ENCODE measurements at places on chromosomes 2 and 18.
A peak's percentile ranks its signal among the peaks of the same experiment; 100 is the strongest.

DNA sequence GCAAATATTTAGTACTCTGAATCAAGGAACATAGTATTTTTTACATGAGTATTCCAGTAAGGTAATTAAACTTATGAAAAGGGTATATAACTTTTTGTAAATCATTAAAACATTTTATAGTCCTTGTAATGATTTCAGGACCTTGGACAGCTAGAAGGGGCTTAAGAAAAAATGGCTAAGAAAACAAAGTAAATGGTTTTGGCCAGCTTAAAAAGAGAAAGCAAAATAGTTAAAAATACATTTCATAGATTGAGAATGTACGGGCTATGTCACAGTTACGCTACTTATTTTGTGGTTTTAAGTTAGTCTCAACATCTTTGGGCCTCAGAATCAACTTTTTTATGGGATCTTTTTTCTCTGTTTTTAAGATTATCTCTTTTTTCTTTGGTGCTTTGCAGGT lies 26.7 kb downstream of the POLI start:
- no peak for DNase-seq

DNA sequence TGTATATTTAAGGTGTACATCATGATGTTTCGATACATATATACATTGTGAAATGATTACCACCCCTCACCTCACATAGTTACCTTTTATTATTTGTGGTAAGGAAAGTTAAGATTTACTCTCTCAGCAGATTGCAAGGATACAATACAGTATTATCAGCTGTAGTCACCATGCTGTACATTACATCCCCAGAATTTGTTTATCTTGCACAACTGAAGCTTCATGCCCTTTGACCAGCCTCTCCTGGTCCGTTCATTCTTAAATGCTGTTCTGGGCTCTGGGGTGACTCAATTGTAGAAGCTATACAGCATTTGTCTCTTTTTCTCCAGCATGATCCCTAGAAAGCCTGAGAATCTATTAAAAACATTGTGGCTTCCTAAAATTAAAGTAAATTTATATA lies 90.8 kb downstream of the PTPRM start:
- no peak for DNase-seq

DNA sequence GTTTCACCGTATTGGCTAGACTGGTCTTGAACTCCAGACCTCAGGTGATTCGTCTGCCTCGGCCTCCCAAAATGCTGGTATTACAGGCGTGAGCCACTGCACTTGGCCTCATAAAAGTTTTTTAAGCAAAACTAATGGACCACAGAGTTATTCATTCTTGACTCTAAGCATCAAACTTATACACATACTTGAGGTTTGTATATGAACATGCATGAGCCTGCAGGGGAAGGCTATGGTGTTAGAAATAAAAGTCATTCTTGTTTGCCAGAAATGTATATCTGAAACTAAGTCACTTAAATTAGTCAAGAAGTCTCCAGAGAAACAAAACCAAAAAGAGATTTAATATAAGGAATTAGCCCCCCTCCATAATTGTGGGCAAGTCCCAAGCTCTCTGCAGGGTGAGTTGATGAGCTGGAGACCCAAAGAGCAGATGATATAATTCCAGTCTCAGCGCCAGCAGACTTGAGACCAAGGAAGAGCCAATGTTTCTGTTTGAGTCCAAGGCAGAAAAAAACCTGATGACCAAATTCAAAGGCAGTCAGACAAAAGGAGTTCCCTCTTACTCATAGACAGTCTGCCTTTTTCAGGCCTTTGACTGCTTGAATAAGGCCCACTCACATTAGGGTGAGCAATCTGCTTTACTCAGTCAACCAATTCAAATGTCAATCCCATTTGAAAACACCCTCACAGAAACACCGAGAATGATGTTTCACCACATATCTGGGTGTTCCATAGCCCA lies 69.0 kb upstream of the DSG1 start:
- no peak for DNase-seq

- DNase-seq, result no peak
Observed at GRCh38 chr2:1675633-1676032, 68.7 kb downstream of the PXDN start.

DNA sequence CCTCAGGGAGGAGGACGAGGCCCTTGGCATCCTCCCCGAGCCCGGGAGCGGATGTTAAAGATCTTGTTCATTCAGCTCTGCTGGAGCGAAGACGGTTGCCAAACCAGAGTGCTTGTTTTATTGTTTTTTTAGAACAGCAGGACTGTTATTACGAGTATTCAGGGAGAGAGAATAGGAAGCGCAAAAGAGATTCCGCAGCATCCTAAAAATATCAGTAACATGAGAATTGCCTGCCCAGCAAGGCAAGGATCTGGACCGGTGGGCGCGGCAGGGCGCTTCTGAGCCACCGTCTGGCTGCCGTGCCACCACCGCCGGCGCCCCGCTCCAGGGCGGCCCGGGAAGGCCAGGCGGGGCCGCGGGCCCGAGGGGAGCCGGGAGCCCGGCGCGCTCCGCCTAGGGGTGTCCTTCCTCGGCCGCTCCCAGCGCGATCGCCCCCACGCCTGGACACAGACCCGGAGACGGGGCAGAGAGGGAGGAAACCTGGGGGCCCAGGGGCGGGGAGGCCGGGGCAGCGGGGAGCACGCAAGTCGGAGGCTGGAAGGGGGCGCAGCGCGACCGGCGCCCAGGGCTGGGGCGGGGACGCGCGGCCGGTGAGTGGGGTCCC lies 843 bp downstream of the CYS1 start:
- peak; percentile 36 for DNase-seq
